ENCODE measurements at places on chromosomes 7 and 10. TPM values are rescaled to one million over a fixed set of nuclear protein-coding genes. Genes with fewer than 3 reads are reported as not detected.

ZNF107 gene
- 2.8 TPM for total RNA-seq

SYNPO2L gene
- total RNA-seq, result under 0.01 TPM

SYT15B gene
- under 0.01 TPM for total RNA-seq

CTAGE4 gene
- total RNA-seq, result not detected

Data from uterine smooth muscle cell (primary cell).